ENCODE measurements at places on chromosomes 12 and 14.

DNA sequence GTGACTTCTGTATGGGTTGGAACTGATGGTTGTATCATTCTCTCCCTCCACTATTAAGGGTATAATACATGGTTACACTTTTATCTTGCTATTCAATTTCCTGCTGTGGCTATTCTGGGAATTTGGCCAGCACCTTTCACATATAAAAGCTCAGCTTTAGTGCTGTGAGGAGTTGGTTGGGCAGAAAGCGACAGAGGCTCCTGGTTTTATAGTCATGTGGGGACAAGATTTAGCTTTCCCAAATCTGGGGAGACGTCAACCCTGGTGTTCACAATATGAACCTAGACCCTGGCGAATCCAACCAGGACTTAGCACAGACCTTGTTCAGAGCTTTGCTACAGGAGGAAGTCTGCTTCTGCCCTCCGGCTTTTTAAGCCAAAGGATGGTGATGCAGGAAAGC, 36.5 kb downstream of the FOS start:
- peak; percentile 81 for DNase-seq

GRCh38 chr12:46386877-46387629, 14.5 kb upstream of the SLC38A2 start:
- no peak for DNase-seq

GRCh38 chr14:25908277-25909044, 689.4 kb downstream of the NOVA1 start:
- DNase-seq, result no peak

- DNase-seq, result no peak
Measured at GRCh38 chr12:101491329-101491728, 16.2 kb downstream of the SPIC start.

- no peak for DNase-seq
Measured at GRCh38 chr14:27739657-27740156, 1026.9 kb upstream of the FOXG1 start.

GRCh38 chr14:47012533-47013280, 361.1 kb upstream of the RPL10L start:
- DNase-seq, result no peak

DNA sequence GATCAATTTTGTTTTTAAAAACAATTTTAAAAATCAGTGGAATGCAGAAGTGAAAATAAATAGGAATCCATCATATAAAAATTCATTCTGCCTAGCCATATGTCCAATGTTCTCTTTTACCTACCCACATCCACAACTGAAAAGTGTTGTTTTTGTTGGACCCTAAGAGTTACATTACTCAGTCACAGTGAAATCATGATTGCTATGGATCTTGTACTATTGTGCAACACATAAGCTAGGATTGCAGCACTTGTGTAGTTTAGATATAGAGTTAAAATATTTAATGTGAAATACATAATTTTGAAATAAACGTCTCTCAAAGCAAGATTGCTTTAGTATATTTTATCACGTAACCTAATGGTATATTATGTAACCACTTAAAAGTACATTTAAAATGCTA, 213.3 kb upstream of the CLEC14A start:
- no peak for DNase-seq

DNA sequence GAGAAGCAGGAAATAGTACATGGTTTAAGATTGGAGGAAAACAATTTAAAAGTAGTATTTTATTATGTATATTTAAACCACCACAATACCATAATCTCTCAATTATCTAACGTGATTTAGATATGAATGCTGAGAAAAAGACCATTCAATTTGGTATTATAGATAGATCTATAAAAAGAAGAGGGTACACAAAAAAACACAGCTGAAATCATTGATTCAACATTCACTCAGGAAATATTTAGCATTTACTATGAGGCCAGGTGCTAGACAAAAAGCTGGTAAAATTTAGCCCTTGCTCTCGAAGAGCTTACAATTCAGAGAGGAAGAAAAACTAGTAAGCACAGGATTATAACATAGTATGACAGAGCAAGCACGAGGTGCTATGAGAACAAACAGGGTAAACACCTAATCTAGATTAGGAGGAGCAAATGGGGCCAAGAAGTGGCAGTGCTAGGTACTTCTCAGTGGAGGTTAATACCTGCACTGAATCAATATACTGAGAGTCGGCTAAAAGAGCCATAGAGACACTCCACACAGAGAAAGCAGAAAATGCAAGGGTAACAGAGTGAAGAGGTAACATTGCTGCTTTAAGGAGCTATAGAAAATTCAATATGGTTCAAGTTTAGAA, 27.6 kb downstream of the TRIP11 start:
- DNase-seq, result no peak

DNA sequence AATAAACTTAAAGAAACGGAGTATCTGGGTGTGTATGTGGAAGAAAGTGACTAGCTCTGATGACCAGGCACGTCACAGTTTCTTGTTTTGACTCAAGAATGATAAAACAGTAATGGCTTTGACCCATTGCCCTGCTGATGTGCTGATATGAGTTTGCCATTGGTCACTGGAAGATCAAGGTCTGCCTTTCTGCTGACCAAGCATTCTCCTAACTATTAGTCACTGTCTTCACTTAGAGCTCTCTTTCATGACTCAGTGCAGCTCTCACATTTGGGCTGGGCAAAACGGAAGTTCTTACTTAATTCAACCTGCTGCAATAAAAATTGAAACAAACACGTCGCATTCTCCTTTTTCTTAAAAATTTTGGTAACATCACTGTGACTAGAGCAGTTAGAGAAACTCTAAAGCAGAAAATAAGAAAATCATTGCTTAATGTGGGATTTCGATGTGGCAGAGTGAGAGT, 366.7 kb downstream of the BTG1 start:
- no peak for DNase-seq

Measured in NCI-H2107 (cell line).